ENCODE measurements at places on chromosomes 7 and 10.

- DNase-seq, result no peak
Measured at GRCh38 chr10:93991596-93992284, 2.0 kb upstream of the PLCE1 start.

GRCh38 chr10:101346177-101346576 lies 7.8 kb upstream of the BTRC start:
- DNase-seq, result no peak

DNA sequence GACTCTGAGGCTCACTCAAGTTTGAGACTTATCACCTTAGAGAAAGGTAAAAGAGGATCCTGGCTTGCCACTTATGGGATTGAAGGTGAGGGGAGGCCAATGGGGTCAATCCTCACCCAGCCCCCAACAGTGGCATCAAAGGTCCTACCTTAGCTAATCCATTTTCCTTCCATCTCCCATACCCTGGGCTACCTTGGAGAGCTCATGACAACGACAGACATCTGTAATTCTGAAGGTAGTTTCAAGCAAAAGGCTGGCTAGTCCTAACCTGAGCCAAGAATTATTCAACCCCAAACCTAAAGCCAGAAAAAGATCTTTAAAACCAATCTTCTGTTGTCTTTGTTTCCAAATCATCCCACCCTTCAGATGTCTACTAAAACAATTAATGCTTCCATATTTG lies 179.2 kb upstream of the GHITM start:
- DNase-seq, result no peak

DNA sequence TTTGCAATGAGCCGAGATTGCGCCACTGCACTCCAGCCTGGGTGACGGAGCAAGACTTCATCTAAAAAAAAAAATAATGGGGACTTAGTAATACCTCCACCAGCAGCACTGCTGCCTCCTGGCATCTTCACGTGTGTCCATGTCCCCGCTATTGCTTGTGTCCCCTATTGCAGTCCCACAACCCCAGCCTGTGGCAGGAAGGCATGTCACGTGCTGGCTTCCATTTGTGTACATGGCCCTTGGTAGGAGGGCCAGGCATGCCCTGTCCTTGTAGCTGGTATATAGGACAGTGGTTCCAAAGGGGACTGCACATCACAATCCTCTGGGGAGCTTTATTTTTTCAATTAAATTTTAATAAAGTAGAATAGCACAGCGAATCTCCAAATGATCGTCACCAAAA lies 5.7 kb downstream of the ZNF783 start:
- DNase-seq, result no peak

- DNase-seq, result peak; percentile 38
Measured at GRCh38 chr7:148883266-148884048, 634 bp downstream of the EZH2 start.

GRCh38 chr7:22864301-22864700 lies 41.7 kb upstream of the TOMM7 start:
- no peak for DNase-seq
